ENCODE measurements at places on chromosomes 1 and 21. TPM values are rescaled to one million over a fixed set of nuclear protein-coding genes. Genes with fewer than 3 reads are reported as not detected.

DNA sequence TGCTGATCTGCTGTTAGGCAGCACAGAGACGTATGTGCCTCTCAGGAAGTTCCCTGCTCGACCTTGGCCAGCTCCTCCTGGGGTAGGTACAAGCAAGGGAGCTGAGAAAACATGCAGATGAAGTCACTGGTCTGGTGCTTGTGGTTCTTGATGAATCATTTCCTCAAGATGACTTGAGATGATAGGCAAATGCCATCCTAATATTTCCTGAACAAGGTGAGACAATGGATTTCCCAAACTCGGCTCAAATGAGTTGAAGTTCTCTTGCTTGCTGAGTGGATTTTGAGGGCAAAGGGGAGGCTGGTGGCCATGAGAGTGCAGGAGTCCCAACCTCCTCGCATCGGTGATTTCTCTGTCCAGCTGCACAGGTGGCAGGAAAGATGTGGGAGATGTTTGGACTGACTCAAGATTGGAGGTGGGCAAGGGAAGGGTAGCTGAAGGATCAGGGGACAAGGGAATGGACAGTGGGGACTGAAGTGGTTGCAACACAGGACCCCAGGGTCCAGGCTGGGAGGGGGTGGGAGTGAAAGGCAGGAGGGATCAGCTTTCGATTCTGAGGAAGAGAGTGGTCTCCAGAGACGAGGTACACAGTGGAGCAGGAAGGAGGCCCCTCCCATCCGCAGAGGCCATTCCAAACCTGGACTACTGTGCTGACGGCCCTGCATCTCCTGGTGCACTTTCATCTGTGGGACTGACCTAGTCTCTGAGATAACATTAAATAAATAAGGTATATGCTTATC is 63.9 kb downstream of the CAPN2 start:
- DNase-seq, result peak; percentile 64

The KIF21B gene
- total RNA-seq, result not detected

DNA sequence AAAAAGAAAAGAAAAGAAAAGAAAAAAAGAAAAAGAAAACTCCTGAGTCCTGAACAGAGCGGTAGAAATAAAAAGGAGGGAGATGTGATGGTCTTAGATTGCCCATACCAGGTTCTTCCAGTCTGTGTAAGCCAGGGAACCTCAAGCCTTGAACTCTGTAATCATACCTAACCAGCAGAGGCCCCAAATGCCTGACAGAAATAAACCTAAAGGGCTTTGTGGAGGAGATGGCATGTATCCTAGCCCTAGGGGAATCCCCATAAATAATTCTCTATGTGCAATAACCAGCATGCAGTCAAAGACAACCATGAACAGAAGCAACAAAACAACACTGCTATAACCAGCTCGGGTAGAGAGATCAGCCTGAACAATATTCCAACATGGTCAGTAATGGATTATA is 40.4 kb downstream of the USP48 start:
- DNase-seq, result no peak

DNA sequence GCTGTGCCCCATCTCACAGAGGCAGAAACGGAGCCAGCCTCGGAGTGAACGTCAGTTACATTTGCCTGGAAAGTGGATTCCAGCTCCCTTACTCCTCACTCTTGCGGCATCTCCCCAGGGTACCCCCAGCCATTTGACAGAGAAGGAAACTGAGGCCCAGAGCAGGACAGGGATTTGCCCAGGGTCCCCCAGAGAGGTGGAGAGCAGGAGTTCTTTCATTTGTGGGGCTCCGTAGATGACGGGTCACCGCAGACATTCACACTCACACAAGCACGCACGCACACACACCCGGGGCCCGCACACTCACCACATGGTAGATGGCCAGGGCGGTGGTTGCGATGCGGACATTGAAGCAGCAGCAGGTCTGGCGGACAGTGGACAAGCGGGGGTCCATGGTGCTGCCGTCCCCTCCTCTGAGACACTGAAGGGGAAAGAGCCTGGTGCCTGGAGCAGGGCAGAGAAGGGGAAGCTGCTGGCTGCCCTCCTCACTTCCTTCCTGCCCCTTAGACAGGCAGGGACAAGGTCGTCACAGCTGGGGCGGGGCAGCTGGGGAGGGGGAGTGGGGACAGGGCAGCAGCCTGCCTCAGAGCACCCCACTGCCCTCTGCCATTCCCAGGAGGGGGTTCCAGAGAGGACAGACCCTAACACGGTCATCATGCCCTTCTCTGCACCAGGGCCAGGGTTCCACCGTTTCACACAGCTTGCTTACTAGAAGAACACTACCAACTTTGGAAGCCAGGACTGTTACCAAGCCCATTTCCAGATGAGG is at the start of gene LAPTM5:
LAPTM5 (minus strand) TSS at position 423 of the 769 bp plus-strand sequence; CDS start at position 394, 29 bp downstream.
- DNase-seq, result no peak

The TMEM167B gene
- 26.1 TPM for total RNA-seq

- no peak for DNase-seq
These were observed 27.7 kb downstream of the TNFRSF9 start for GRCh38 chr1:7912743-7913557.

DNA sequence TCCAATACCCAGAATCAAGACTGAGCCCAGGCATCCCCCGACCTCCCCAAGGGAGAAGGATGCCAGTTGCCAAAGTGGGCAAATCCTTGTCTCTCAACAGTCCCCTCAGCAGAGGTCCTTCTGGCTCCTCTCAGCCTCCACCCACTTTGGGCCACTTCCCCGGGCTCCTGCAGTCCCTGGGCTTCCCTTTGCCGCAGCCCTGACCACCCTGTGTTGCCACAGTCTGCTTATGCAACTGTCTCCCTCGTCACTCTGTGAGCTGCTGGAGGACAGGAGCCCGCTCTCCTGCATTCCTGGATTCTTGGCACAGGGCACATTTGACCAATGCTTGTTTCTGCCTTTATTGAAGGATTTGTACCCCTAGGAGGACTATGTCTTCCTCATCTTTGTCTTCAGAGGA is 2.9 kb upstream of the LRP8 start:
- no peak for DNase-seq

GRCh38 chr1:22204989-22205913 is 62.4 kb upstream of the WNT4 start:
- DNase-seq, result peak; percentile 6

- DNase-seq, result peak; percentile 18
These were observed 25.7 kb downstream of the TMPRSS2 start for GRCh38 chr21:41482301-41482700.

- peak; percentile 75 for DNase-seq
These were observed 383.2 kb downstream of the KIF26B start for GRCh38 chr1:245537992-245538391.

The HAO2 gene
- not detected for total RNA-seq

GRCh38 chr1:9086045-9086444 is 16.6 kb upstream of the SLC2A5 start:
- peak; percentile 55 for DNase-seq

GRCh38 chr1:234938135-234938534 is 190.5 kb downstream of the TOMM20 start:
- DNase-seq, result no peak

DNA sequence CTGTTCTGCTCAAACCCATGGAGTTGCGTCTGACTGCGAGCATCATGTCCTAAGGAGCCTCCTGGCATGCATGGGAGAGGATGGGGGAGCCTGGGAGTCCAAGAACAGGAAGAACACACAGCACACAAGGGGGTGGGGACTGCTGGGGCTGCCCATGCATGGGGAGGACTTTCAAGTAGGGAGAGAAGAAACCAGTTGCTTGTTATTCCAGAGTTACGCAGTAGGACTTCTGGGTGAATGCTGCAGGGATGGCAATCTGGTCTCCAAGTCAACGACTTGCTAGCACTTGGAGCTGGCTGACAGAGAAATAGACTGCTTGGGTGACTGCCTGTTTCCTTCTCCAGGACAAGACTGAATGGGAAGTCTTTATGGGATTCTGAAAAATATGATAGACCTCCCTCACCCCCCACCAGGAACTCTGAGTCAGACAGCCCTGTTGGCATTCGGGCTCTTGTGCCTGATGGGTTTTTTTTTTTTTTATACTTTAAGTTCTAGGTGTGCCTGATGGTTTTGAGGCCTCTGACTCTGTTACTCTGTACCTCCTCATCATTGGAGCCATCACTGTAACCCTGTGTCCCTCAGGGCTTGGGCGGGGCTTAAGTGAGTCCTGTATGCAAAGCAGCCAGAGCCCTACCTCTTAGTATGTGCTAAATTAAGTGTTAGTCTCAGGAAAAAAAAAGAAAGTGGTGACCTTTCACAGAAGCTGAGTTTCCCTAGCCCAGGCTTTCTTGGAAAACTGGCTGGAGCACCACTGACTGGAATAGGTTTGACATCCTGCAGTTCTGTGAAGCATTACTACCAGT is 30.3 kb downstream of the MAP3K21 start:
- no peak for DNase-seq

DNA sequence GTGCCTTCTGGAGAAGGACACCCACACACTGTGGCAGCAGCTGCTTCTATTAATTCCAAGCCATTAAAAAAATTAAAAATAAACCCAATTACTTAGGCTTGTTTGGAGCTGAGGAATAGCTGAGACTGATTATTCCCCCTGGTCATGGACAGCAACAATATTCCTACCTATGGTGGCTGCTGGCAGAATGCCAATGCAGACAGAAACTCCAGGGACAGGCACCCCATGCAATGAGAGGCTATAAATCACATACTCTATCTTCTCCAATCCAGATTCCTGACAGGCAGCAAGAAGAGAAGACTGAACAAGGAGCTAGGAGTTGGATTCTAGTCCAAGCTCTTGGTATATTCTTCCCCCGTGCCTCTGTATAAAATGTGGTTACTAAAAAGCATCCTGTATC is 275.4 kb upstream of the BEND5 start:
- DNase-seq, result no peak

- no peak for DNase-seq
These were observed 15.8 kb downstream of the CTSS start for GRCh38 chr1:150749720-150750311.

GRCh38 chr1:183368213-183369108 is 49.7 kb downstream of the NMNAT2 start:
- DNase-seq, result no peak

The RNU1-2 gene
- 2,882 TPM for total RNA-seq

DNA sequence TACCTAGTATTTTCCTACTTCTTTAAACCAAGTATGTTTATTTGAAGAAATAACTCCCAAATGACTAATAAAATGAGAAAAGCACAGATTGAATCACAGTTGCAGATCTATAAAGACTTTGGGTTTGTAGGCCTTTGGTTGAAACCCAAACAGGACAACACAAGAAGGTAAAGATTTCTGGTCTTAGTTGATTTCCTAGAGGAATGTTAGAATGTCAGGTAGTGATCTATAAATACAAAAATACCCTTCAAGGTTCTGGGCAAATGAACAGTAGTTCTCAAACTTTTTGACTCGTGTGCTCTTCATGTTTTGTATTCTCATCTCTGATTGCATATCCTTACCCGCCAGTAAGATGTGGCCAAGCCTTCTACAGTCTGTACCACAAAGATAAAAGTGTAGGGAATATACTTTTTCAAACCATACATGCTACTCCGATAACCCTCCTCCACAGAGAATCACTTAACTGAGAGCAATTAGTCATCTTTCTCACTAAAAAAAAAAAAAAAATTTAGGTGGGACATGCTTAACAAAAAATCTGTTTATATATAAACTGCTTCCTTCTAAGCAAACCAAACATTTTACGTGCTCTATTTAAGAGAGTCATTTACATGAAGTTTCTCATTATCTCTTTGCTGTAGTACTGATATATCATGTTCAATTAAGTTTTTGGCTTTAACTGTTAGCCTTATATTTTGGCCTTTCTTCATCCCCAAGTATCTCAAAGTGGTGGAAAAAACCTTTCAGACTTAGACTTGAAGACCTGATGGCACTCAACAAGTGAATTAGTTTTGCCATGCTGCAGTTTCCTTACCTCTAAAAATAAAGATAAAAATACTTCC is 36.0 kb downstream of the CNIH4 start:
- no peak for DNase-seq

DNA sequence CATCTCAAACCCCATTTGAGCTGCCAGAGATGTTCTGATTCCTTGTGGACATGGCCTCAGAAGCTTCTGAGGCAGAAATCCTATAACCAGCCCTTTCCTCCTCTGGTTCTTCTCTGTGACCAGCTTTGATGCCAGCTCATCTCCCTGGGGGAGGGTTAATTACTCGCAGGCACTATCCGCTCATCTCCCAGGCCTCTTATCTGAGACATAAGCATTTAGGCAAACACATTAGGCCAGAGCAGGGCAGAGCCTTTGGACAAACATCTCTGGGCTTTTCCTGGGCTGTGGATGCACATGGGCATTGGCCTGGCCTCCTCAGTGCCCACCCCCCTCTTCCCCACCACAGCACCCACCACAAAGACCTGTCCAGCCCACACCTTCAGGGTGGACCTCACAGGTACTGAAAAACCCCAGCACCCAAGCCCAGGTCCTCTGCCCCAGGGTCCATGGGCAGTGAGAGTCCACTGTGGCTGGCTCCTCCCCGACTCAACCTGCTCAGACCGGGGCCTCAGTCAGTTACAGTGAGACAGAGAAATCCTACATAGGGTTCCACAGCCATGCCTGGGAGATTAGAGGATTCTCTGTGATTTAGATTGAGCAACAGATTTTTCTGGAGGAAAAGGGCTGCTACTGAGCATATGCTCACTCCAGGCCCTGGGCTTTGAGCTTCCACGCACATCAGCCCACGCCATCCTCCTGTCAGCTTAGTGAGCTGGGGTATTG is 26.9 kb downstream of the IGSF21 start:
- no peak for DNase-seq

The OPTC gene
- total RNA-seq, result not detected

The TIE1 gene
- 0.81 TPM for total RNA-seq

The FAM43B gene
- total RNA-seq, result 0.90 TPM

The KPRP gene
- total RNA-seq, result not detected

DNA sequence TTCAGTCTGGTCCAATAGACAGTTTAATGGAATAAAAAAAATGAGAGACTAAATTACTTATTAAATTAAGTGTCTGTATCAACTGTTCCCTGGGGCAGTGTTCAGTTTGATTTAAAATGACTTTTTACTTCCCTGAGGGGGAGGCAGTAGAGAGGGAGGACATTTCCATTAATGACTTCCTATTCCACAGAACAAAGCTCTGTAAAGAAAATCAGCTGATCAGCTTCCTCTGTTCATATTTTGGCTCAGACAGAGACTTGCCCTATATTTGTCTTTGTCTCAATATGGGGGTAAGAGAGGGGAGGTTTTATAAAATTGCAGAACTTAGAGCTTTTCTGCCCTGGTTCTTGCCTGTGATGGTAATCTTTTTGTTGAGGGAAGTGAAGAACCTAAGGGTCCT is 8.4 kb downstream of the CFAP126 start:
- DNase-seq, result no peak

Data from fibroblast of the aortic adventitia (primary cell).